NCI-H345 (cell line): ENCODE measurements at places on chromosomes 2 and 18.

DNA sequence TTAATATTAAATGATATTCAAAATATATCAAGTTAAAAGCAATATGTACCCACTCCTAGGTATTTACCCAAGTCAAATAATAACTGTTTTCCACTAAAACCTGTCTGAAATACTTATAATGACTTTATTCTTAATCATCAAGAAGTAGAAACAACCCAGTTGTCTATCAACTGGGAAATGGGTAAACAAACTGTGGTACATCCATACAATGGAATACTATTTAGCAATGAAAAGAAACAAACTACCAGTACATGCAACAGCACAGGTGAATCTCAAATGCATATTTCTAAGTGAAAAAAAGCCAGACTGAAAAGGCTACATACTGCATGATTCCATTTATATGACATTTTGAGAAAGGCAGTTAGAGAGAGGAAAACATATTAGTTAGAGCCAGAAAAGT is 559.9 kb downstream of the MBD2 start:
- no peak for DNase-seq

GRCh38 chr2:208648368-208648767 is 241.8 kb downstream of the PTH2R start:
- DNase-seq: no peak

DNA sequence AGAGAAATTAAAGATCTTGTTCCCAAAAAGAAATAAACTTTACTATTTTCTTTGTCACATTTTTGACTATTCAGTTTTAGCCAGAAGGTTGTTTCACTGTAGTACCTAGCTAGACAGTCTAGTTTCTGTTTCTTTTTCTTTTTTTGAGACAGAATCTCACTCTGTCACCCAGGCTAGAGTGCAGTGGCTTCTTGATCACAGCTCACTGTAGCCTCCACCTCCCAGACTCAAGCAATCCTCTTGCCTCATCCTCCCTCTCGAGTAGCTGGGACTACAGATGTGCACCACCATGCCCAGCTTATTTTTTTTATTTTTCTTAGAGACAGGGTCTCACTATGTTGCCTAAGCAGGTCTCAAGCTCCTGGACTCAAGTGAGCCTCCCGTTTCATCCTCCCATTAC is 2.2 kb downstream of the RBM45 start:
- no peak for DNase-seq

- no peak for DNase-seq
Measured at GRCh38 chr18:58161659-58162058, 117.6 kb downstream of the NEDD4L start.

DNA sequence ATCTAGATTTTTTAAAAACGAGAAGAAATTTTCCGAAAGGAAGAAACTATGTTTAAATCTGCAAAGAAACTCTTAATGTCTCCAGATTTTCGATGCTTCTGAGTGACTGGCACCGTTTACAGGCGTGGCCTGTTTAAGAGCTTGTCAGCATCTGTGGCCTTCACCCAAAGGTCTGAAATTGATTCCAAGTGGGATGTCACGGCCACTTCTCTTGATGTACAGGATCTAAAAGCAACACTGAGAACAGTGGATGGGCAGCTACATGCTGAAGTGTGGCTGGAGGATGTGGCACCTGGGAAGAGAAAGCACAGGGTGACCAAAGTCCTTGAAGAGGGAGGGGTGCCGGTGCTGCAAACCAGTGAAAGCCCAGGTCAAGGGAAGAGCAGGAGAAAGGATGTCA is 28.0 kb downstream of the EMILIN2 start:
- DNase-seq: no peak

DNA sequence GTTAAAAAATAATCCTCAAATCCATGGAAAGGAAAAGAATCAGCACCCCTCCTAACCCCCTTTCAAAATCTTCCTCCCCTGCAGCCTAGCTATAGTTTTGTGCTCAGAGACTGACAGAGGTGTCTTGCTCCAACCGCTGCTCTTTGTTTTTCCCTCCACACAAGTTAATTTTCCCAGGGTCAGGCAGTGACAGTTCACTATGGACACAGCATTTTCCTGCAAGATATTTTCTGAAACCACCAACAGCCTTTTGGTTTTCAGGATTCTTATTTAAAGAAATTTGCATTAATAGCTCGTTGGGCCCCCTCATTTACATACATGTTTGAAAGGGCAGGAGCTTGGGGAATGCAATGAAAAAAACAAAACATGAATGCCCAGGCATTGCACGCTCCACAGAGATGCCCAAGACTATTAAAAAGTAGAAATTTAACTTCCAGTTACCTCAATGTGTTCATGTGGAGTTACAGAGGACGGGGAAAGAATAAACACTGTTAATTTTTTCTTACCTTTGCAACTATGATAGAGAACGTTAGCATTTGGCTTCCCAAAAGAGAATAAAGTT is 71.4 kb upstream of the CXCR4 start:
- DNase-seq: no peak

DNA sequence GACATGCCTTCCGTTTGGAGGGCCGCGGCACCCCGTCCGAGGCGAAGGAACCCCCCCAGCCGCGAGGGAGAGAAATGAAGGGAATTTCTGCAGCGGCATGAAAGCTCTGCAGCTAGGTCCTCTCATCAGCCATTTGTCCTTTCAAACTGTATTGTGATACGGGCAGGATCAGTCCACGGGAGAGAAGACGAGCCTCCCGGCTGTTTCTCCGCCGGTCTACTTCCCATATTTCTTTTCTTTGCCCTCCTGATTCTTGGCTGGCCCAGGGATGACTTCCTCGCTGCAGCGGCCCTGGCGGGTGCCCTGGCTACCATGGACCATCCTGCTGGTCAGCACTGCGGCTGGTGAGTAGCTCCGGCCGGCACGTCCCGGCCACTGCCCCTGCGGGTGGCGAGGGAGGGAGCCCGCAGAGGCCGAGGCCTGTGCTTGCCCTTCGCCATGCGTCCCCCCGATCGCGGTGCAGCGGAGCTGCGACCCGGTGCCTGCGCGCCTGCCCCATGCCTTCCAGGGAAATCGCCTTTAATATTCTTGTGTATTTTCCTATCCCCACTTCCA is 1.2 kb downstream of the BMPR2 start:
- DNase-seq: peak; percentile 22
